ENCODE measurements at places on chromosomes 6 and 20.

DNA sequence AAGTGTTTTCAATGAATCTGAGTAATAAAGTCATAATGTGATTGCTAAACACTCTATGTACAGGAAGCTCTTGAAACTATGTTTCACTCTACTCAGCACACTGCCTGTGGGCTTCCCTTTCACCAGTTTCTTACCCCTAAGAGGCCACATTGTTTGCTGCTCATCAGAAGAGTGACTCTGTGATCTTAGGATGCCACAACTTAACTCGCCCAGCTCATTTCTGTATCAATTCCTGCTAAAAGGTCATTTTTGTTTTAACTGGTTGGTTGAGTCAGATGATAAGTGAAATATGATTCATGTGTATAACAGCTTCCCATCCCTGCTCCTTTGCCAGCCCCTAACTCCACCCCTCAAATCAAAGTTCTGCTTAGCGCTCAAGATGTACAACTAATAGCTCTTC, 9.8 kb upstream of the NDUFAF4 start:
- no peak for DNase-seq

- DNase-seq: no peak
Measured at GRCh38 chr6:15401120-15401519, 155.3 kb downstream of the JARID2 start.

DNA sequence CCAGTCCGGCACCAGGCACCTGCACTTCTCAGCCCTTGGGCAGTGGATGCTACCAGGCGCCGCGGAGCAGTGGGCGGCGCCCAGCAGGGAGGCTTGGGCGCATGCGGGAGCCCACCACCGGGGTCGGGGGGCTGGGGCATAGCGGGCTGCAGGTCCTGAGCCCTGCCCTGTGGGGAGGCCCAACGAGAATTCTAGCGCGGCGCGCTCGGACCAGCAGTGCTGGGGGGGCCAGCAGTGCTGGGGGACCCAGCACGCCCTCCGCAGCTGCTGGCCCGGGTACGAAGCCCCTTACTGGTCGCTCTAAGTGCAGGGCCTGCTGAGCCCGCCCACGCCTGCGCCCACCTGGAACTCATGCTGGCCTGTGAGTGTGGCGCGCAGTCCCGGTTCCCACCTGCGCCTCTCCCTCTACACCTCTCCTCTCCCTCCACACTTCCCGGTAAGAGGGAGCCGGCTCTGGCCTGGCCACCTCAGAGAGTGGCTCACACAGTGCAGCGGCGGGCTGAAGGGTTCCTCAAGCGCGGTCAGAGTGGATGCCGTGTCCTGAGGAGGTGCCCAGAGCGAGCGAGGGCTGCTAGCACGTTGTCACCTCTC, 28.5 kb upstream of the SERPINB1 start:
- no peak for DNase-seq

- no peak for DNase-seq
Measured at GRCh38 chr6:87623248-87623647, 33.3 kb downstream of the ORC3 start.

GRCh38 chr6:18262702-18263417, 1.5 kb downstream of the DEK start:
- DNase-seq: peak; percentile 18

- DNase-seq: no peak
Measured at GRCh38 chr20:46250772-46251171, 57.5 kb downstream of the CDH22 start.

DNA sequence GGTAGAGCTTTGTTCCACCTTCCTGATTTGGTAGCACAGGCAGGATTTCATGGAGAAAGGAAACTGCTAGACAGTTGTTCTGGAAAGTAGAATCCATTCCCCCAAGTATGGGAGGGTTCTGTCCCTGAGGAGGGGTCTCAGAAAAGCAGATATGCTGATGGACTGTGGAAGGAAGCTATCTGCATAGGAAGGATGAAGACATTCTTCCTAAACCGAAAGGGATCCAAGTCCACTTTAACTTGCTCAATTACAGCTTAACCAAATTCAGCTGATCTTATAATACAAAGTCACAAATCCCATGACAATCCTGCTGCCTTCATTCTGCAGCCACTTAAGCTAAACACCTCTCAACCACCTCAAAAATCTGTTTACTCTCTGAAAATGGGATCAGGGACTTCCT, 2.6 kb downstream of the MAN1A1 start:
- DNase-seq: no peak

DNA sequence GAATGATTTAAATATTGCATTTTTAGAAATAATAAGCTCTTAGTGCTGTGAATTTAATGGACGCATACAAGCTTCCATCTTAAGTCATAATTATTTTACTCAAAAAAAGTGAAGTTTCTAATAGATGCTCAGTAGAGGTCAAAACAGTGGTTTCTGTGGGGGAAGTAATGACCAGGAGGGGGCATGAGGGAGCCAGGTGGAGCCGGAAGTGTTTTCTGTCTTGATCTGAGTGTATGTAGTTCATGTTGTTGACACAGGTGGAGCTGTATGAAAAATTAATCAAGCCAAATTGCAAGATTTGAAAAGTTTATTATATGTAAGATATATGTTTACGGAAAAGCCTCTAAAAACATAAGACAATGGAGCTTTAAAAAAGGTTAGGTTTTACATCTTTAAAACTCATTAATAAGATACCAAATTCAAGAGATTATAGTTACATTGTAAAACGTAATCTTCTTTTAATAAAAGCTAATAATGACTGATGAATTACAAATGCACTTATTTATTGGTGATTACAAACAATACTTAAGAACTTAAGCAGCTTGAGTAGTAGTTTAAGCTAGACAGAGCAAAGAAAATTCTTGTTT, 68.0 kb downstream of the PLAGL1 start:
- peak; percentile 13 for DNase-seq

- no peak for DNase-seq
Measured at GRCh38 chr20:19626896-19627295, 131.2 kb upstream of the RIN2 start.

DNA sequence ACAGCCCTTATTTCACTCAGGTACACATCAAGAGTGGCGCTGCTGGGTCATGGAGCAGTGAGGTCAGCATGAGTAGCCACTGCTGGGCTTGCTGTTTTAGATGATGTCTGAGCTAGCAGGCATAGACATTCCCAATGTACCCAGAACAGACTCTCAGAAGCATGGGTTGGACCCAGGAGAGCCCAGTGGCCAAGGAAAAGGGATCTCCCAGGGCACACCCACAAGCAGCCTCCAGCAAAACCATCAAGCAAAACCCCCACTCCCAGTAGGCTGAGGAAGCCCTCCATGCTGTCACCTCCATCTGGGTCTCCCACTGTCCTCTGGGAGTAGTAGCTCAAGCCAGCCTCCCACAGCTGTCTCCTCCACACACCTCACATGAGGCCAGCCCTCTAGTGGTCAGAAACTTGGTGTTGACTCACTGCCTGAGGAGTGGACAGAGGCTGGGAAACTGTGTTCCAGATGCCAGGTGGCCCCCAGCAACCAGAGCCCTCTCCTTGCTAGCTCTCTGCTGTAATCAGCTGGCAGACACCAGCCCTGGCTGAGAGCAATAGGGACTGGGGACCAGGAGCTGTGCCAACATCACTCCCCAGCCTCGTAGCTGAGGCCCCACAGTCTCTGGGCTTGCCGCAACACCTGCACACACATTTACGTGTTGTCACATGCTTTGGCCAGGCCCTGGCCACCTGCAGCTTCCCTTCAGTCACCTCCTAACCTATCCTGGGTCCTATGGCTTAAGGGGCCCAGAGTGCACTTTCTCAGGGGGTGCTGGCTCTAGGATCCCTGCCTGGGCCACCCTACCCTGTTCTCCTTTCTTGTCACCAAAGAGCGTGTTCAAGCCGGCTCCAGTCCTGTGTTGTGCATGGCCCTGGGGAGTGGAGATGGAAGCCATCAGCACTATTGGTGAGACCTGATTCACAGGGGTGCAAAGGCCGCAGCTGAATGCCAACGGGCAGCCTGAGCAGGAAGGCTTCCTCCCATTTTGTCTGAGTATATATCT, 1.9 kb upstream of the AP5S1 start:
- DNase-seq: peak; percentile 41
